ENCODE measurements at places on chromosomes 11 and 22.

DNA sequence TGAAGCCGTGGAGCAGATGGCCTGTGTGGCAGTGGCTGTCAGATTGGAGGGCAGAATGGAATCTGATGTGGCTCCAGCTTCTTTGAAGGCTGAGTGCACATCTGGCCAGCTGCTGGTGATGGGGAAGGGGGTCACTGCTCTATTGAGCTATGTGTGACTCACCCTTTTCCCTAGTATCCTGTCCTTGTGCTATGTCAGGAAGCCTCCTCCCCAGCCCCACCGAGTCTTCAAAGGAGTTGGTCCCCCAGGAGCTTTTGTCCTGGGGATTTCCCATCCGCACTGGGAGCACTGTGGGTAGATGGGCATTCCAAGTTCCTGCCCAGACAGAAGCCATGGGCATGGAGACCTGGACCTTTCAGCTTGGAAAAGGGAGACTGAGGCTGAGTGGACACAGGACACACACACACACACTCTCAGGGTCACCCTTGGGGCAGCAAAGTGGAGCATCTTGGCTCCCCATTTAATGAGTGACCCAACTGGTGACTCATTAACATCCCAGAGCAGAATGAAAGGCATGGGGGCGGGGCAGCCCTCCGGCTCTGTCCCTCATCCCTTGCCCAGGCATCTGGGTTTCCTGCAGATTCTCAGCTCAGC, 3.3 kb downstream of the SERPINH1 start:
- DNase-seq, result no peak

- DNase-seq, result peak; percentile 41
These were observed 4.4 kb upstream of the SREBF2 start for GRCh38 chr22:41828516-41828915.

GRCh38 chr22:43128928-43129424, 14.2 kb downstream of the MCAT start:
- peak; percentile 82 for DNase-seq

- DNase-seq, result no peak
These were observed 52.2 kb downstream of the FAT3 start for GRCh38 chr11:92276773-92277172.

DNA sequence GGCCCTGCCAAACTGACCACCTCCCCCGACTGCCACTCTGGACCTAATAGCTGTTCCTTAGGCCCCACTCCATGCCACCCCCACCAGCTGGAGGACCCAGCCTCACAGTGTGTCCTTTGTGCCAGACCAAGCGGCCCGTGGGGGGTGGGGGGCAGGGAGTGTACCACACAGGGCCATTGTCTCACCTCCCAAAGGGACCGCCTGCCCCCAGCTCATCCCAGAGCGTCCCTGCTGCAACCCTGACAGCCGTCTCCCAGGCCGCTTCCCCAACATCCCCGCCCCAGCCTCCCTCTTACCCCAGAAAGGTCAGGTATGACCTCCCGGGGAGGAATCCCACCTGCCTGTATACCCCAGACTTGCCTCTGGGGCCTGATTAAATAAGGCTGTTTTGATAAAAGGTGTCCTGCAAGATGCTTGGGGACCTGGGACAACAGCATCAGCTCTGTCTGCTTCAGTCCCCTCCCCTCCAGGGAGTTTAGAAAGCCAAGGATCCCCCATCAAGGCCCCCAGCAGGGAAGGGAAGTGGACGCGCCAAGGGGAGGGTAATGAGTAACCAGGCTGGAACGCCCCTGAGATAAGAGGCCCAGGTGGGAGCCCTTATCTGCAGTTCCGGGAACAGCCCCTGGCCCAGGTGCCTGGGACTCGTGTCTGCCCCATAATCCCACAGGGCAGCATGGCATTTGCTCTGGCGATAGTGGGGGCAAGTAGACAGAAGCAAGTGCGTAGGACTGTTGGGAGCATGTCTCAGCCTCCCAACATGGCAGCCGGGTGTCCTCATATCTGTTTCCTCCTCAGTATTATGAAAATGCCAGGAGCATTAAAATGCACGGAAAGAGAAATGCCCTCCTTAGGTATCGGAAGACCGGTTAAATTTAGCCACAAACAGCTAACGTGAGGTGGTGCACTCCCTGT, 9.0 kb downstream of the CDC42EP1 start:
- no peak for DNase-seq

GRCh38 chr11:74008373-74009229, at the start of gene UCP3:
TSS of gene UCP3 (minus strand) at chr11:74009085. CDS start at chr11:74007042, 2,043 bp downstream.
- DNase-seq, result peak; percentile 67

DNA sequence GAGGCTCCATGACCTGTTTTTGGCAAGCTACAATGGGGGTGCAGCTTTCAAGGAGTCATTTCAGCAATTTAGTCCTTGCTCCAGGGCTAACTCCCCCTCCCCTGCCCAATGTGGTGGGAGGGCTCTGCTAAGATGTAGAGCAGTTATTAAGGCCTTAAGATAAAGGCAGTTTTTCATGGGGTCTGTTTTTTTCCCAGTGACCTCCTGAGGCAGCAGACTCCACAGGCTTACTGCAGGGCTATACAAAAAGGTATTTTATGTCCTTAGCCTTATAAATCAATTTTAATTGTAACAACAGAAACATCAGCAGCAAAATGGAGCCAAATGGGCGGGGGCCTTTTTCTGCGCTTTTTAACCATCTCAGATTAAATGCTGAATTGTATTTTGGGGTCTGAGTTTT, 192.3 kb downstream of the KIRREL3 start:
- no peak for DNase-seq

DNA sequence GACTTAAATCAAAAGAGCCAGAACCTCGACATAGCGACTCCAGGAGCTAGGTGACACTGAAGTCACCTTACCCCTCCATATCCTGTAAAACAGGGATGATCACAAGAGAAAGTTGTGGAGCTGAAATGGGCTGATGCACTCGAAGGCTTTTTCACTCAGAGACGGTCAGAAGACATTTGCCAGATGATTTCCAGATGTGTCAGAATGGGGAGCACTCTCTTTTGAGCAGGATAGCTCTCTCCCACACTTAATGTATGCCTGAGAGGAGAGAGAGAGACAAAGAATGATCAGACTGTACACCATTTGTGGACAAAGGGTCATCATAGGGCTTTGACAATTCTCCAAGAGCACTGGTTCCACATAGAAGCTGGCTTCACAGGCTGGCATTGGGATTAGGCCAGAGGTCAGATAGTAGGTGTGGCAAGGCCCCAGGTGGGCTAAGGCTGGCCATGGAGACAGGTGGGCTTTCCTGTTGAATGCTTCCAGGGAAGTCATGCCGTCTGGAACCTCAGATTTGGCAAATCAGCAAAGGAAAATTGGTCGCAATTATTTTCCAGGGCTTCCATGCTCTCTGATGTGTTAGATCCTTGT, 42.3 kb upstream of the ETS1 start:
- no peak for DNase-seq

- DNase-seq, result no peak
These were observed 190.5 kb upstream of the MTMR2 start for GRCh38 chr11:96114178-96115064.

DNA sequence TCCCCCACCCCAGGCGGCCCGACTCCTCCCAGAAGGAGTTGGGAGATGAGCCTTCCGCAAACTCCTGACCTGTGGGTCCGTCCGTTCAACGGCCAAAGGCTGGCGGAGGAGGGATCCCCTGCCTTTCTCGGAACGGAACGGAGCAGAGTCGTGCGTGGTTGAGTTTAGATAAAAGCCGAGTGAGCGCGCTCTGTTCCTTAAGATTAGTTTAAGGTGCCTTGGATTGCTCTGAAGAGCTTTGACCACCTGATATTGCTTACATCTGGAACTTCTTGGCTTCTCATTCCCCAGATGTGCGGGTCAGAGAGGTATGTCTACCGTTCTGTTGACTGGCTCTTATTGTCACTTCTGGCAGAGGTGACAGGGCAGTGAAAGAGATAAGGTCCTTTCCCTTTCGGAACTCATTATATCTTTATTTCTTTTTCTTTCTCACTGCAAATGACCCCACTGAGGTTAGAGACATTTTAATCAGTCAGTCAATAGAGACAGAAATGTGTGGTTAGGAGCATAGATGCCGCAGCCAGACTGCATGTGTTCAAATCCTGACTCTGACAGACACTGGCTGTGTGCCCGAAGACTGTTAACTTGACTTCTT, at the start of gene TRIM6:
TSS of gene TRIM6 (plus strand) at position 31 of the 595 bp plus-strand sequence. CDS start at position 292, 261 bp downstream.
- DNase-seq, result no peak

DNA sequence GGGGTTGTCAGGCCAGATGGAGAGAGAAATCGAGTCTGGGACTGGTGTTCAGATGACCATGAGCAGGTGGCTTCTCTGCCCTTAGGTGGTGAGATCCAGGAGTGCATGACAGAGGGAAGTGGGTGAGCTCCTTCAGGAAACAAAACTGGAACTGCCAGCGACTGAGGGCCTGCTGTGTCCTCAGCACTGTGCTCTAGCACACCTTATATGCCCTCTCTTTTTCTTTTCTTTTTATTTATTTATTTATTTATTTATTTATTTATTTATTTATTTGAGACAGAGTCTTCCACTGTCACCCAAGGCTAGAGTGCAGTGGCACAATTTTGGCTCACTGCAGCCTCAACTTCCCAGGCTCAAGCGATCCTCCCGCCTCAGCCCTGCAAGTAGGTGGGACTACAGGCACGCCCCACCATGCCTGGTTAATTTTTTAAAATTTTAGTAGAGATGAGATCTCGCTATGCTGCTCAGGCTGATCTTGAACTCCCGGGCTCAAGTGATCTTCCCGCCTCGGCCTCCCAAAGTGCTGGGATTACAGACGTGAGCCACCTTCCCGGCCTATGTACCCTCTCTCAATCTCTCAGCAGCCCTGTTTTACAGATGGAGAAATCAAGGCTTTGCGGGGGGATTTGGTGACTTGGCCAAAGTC, 14.8 kb upstream of the RASD2 start:
- DNase-seq, result peak; percentile 42

- no peak for DNase-seq
These were observed 489 bp downstream of the RNF214 start for GRCh38 chr11:117232911-117233409.

GRCh38 chr11:122853971-122854446, 15.7 kb downstream of the CRTAM start:
- DNase-seq, result peak; percentile 29

GRCh38 chr22:23847991-23848864, 9.4 kb upstream of the DERL3 start:
- DNase-seq, result no peak

DNA sequence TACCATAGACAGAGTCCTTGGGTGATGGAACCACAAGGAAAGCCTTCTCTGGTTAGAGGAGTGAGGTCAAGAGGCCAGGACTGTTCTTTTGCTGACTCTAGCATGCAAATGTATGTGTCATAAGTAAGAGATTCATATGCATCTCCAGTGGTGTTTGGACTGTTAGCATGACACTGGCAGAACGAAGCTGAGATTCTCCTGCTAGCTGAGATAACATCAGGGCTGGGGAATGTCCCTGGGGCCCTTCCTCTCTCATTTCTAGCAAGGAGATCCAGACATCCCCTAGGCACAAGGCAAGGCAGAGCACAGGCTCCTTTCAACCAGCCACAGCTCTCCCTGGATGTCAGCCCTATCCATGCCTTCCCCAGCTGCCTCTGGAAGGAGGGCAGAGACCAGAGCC, 711.3 kb downstream of the OPCML start:
- DNase-seq, result no peak

DNA sequence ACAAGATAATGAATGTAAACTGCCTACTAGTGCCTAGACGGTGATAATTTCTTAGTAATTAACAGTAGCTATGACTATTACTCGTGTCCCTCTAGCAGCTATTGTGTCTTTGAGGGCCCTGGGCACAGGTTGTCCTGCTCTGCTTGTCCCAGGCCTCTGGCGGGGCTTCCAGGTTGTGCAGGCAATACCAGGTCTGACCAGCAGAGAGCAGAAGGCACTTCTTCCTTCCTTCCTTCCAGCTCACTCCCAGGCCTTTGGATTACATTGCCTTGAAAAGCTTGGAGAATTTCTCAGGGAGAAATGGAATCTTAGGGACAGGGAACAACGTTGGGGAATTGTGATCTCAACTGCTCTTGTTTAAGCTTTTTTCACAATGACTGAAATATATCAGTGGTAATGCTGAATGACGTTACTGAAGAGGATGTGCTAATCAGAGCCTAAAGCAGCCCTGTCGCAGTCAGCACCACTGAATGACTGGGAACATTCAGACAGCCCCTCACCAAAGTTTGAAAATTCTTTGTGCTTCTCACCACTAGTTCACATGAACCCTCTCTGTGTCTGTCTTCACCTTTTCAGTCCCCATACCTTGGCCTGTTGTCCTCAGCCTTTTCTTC, 8.4 kb upstream of the CCKBR start:
- peak; percentile 10 for DNase-seq

DNA sequence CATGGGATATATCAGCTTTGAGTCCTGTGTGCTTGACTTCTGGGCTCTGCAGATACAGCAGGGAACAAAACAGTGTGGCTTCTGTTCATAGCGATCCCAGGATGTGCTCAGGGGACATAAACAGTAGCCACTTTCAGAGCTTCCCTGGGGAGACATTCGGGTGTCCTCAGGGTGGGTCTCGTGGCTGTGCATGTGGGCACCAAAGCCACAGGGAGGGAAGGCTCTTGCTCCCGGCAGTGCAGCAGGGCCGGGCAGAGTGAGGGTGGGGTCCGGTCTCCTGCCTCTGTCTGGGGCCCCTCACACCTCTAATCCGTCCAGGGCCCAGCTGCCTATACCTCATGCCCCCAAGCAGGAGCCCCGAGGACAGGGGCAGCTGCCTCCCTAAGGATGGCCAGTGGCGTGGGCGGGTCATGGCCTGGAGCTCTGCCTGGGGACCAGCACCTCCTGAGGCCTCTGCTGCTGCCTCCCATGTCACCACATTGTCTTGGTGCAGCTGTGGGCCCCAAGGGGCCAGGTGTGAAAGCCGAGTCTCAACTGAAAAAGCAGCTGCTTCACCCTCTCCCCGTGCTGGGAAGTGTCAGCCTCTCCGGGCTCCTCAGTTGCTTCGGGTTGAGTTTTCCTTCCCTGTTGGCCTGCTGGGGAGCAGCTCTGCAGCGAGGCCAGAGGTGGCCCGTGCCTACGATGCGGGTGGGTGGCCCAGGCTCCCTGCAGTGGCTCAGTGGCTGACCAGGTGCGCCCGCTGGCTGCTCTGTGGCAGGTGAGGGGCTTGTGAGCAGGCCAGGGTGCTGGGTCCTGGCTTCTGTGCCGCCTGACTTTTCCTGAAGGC, 3.8 kb downstream of the TPCN2 start:
- no peak for DNase-seq

GRCh38 chr11:44529895-44530412, 35.5 kb upstream of the CD82 start:
- no peak for DNase-seq

DNA sequence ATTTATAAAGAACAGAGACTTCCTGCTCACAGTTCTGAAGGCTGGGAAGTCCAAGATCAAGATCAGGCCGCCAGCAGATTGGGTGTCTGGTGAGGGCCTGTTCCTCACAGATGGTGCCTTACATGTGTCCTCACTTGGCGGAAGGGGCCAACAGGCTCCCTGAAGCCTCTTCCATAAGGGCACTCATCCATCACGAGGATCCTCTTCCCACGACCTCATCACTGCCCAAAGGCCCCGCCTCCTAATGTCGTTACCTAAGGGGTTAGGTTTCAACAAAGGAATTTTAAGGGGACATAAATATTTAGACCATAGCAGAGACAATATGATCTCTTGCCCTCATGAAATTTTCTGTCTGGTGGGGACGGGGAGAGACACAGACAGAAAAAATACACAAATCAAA, 18.6 kb downstream of the TP53AIP1 start:
- no peak for DNase-seq

DNA sequence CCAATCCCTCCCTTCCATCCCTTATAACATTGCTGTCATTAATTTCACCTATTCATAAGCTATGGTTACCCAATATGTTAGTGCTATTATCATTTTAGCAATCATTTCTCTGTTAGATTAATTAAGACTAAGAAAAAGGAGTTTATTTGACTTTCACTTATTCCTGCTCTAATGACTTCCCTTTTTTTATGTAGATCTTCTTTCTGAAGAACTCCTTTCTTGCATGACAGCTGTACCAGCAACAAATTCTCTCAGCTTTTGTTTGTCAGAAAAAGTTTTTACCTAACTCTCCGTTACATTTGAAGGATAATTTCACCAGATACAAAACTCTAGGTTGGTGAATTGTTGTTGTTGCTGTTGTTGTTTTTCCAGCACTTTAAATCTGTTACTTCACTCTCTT, 28.6 kb upstream of the OR8B8 start:
- DNase-seq, result no peak
